ENCODE measurements at places on chromosomes 12 and 14.

GRCh38 chr14:76776428-76777251, 15.4 kb downstream of the VASH1 start:
- DNase-seq = no peak

- DNase-seq = peak; percentile 25
Observed at GRCh38 chr12:59570145-59570544, 25.7 kb upstream of the SLC16A7 start.

- no peak for DNase-seq
Observed at GRCh38 chr12:62654326-62655241, 188.0 kb downstream of the MON2 start.

DNA sequence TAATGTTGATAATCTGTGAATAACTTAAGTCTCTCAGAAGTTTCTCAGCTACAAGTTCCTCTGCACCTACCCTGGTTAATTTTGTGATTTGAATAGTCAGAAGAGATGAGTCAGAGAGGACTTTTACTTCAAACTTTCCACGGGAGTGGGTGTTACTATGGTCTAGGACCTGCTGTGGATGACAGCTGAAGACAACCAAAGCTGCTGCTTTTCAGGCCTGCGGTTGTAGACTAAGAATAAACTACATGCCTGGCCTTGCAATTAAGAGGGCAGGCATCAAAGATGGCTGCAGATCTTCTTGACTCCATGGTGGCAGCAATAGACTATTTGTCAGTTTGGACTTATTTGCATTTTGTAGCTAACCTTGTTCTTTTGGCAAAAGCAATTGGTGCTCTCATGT, 227.1 kb upstream of the KRR1 start:
- DNase-seq = no peak

DNA sequence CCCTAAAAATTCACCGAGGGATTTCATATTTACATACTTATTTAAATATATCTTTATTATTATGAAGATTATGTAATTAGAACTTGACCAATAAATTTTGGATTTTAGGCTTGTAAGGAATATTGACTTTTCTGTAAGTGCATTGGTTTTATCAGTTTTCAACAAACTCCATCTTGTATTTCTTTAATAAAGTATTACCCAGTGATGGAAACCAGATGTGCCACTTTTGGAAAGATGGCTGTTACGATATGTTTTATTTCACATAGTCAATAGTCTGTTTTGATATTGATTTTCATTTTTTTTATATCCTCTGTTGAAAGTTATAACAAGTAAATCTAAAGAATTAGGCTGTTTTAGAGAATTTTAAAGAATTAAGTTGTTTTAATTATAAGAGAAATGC, 1.8 kb downstream of the MON2 start:
- no peak for DNase-seq

DNA sequence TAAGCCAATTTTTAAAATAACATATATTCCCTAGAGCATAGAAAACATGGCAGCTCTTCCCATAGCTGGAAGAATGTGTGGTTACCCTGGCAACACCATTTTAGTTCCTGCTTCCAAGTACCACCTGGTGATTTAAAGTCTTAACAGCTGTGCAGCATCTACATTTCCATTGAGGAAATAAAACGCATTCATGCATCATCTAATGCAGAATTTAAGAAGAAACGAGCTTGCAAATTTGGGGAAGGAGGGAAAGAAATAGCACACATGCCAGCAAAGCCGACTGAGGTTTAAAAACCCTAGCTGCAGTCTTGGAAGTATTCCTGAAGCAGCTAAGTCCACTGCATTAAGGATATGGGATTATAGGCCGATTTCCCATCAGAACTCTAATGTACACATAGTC, 22.8 kb upstream of the SLC38A2 start:
- DNase-seq = no peak

DNA sequence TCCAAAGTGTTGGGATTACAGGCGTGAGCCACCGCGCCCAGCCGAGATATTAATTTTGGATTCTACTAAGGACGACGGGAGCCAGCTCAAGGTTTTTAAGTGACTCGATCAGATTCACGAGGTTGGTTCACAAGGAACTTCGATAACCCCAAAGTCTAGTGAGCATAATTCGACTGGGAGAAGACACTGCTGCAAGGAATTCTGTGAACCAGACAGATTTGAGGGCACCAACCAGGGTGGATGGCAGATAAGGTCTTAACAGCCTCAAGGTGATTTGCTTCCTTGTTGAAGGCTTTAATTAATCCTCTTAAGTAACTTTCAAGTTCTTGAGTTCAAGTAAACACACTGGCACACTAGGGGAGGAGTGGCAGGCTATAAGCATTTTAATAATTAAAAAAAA, 1.1 kb upstream of the KLHDC2 start:
- peak; percentile 3 for DNase-seq

DNA sequence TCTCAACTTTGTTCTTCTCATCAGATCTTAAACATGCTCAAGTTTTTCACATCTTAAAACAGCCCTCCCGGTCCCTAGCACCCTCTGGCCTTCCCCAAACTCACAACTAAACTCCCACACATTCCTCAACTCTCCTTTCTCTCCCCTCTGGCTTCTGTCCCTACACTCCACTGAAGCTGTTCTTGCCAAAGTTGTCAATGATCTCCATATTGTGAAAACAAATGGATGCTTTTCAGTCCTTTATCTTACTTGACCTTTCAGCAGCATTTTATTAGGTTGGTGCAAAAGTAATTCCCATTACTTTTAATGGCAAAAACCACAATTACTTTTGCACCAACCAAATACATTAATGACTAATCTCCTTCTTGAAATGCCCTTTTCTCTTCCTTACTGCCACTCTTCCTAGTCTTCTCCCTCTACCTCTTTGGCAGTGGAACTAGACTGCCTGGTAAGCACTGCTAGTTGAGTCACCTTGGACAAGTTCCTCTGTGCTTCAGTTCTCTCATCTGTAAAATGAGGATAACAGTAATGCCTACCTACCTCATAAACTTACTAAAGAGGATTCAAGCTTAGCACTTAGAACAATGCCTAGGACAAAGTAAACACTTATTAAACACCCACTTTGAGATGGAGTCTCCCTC, 16.0 kb downstream of the CERS5 start:
- no peak for DNase-seq

DNA sequence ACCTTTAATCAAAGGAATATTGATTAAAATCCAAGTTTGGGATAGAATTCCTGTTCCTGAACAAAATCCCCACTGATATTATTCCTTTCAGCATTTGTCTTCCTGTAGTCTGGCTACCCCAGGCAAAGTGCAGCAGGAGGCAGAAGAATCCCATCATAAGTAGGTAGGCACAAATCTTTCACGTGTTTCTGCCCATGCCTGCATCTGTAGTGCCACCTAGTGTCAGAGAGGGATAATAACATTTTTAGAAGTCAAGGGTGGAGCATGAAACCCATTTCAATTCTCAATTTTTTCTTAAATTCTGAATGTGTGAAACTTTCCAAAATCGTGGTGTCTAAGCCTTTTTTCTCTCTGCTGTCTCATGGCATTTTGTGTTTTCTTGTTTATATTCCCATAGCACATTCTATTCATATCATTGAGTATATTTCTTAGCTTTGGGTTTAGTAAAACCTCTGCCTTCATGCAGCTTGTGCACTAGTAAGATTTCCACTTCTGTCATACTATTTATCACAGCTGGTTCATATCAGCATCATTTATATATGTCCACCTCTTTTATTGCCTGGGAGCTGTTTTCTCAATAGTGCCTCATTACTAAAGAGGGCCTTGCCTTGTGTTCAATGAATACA, 47.8 kb upstream of the RERG start:
- DNase-seq = peak; percentile 52

GRCh38 chr12:19095756-19096480, 33.6 kb upstream of the PLEKHA5 start:
- peak; percentile 6 for DNase-seq

GRCh38 chr12:118344829-118345228, 27.9 kb downstream of the TAOK3 start:
- DNase-seq = no peak

- no peak for DNase-seq
Observed at GRCh38 chr12:69511469-69512267, 41.5 kb downstream of the FRS2 start.

DNA sequence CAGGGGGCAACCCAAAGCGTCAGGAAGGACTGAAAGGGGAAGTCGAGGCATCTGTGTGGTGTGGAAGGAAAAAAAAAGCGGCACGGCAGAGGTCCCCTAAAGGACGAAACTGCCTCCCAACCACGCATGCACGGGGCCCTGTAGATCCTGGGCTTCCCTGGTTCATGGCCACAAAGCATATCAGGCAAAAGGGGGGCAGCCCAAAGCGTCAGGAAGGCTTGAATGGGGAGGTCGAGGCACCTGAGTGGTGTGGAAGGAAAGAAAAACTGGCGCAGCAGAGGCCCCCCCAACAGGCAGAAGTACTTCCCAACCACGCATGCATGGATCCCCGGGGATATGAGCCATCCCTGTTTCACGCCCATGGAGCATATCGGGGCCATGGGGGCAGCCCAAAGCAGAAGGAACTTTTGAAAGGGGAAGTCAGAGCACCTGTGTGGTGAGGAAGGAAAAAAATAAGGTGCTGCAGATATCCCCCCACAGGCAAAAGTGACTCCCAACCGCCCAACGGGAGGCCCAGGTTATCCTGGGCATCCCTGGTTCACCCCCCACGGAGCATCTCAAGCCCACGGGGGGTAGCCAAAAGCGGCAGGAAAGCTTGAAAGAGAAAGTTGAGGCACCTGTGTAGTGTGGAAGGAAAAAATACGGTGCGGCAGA, 581.2 kb downstream of the ALG10 start:
- DNase-seq = no peak

DNA sequence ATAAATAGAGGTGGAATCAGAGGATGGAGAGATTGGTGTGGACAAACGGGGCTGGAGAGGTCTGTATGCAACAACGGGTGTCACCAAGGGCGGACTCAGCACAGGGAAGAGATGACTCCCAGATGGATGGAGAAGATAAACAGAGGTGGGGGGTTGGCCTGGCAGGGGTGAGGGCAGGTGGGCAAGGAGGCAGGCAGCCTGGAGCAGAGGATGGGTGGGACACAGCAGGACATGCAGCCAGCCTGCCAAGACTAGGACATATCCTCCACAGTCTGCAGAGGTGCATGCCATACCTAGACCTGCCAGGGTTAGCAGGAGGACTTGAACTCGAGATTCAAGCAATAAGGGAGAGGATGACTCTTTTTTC, 56.2 kb downstream of the TTC7B start:
- DNase-seq = no peak

GRCh38 chr12:51377099-51377984, 13.9 kb downstream of the GALNT6 start:
- no peak for DNase-seq
